T-helper 17 cell (primary cell): ENCODE measurements at places on chromosomes 13 and 19.

GRCh38 chr19:41350735-41351338, 2.9 kb downstream of the TGFB1 start:
- no peak for DNase-seq

GRCh38 chr13:31045286-31046081, 113.0 kb downstream of the TEX26 start:
- no peak for DNase-seq

- no peak for DNase-seq
Measured at GRCh38 chr13:109088624-109088917, 459.2 kb downstream of the MYO16 start.

- no peak for DNase-seq
Measured at GRCh38 chr13:28820099-28821051, at the start of gene MTUS2. Gene MTUS2, plus strand, starts transcription at chr13:28820339.

GRCh38 chr19:14400951-14401431, 18.1 kb downstream of the DDX39A start:
- no peak for DNase-seq

DNA sequence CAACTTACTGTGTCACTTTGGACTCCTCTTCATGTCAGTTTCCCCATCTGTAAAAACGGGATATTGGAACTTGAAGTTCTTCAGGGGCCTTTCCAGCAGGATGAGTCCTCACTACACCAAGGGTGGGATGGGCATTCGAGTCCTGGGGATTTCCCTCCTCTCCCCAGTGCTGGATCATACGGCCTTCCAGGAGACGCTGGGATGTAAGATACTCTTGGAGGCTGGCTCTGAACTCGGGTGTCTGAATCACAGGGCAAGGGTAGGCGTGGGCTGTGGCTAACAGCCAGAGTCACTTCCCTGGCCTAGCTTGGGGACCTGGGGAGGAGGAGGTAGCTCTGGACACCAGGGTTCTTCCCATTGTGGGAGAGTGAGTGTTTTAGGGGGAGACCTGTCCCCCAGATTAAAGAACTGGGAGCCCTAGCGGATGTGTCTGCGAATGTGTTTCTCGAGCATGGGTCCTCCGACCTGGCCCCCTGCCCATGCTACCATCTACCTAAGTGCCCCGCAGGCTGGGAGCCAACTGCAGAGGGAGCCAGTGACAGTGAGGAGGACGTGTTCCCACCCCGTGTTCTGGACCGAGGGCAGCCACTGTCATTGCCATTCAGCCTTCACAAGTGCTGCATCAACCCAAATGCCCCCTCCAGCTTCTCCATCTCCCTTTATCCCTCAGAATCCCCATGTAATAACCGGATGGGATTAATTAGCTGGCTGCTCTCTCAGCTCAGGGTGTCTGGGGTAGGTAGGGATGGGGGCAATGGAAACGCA, 2.4 kb upstream of the CYTH2 start:
- no peak for DNase-seq

DNA sequence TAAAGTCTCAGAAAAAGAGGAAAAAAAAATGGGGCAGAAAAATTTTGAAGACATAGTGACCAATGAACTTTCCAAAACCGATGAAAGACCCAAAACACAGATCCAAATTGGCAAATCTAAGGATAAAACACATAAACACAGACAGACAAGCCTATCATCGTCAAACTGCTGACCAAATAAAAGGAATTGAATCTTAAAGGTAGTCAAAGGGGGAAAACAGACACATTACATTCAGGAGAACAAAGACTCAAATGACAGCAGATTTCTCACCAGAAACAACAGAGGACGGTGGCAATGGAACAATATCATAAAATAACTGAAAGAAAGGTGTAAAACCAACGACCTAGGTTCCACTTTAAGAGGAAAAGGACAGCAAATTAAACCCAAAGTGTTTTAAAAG, 10.2 kb downstream of the RBM26 start:
- no peak for DNase-seq

GRCh38 chr13:97951376-97951775, 2.1 kb upstream of the IPO5 start:
- DNase-seq = no peak

GRCh38 chr19:42255766-42256745, 1.1 kb upstream of the ERF start:
- no peak for DNase-seq

DNA sequence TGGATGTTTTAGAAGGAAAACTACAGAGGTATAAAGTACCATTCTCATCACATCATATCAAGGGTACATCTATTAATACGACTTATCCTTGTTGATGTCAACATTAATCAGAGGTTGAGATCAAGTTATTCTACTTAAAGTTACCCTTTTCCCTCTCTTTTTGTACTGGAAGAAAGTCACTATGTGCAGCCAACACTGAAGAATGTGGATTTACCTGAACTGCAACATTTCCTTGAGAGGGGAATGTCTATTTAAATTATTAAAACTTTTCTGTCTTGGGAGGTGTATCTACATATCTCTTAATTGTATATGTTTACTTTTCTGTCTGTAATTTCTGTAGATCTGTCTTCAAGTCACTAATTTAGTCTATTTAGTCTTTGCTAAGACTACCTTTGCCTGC, 2.5 kb upstream of the FBXL3 start:
- DNase-seq = no peak

GRCh38 chr13:49214917-49215376, 5.2 kb upstream of the MLNR start:
- peak; percentile 15 for DNase-seq

GRCh38 chr13:35990196-35990595, 141.0 kb downstream of the DCLK1 start:
- DNase-seq = no peak
